ENCODE measurements at places on chromosomes 12 and 14.

DNA sequence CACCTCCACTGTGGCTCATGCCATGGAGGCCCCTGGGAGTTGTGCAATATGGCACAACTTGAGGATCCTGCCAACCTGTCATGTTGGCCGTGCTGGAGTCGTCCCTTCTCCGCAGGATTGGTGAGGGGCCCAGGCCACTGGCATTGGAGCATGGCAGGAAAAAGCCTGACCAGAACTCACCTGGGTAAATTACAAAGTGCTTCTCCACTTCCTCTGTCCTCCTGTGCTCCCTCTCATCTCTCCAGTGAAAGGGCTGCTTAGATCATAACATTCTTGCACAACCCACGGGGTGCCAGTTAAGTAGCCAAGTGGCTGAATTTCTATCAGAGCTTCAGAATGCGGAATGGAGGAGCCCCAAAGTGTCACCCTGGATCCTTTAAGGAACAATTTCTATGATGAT, 381.0 kb downstream of the DPF3 start:
- DNase-seq: no peak

GRCh38 chr12:5498076-5498475, 66.2 kb downstream of the NTF3 start:
- DNase-seq: no peak

- no peak for DNase-seq
These were observed 10.7 kb upstream of the SLC6A13 start for GRCh38 chr12:273382-273781.

DNA sequence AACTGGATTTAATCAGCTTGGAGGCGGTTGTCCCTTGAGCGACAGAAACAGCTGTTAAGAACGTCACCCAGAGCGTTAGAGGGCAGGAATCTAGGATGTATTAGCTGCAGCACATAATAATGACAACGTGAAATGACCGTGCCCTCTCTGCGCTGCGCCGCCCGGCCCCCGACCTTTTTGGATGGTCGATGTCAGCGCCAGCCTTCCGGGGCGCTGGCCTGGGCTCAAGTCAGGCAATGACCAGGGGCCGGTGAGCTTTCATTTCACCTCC, 427 bp upstream of the TMEM120B start:
- no peak for DNase-seq

- DNase-seq: no peak
These were observed 54.1 kb upstream of the GNG2 start for GRCh38 chr14:51806026-51807023.

DNA sequence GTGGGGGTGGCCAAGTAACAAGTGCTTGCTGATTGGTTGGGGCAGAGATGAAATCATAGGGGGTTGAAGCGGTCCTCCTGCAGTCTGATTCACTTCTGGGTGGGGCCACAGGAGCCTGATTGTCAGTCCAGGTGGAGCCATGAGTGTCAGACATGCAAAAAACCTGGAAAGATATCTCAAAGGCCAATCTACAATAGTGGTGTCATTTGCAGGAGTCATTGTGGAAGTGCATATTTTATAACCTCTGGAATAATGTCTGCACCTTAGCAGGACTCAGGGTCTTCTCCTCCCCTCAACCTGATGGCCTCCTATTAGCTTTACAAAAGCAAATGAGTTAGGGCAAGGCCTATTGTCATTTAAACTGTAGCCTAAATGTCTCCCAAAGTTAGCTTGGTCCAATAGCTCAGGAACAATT, 241.4 kb downstream of the NUAK1 start:
- no peak for DNase-seq

GRCh38 chr12:457676-458075, 2.1 kb upstream of the B4GALNT3 start:
- DNase-seq: no peak

GRCh38 chr14:63941023-63941422, 88.2 kb downstream of the SYNE2 start:
- no peak for DNase-seq

GRCh38 chr14:72270147-72270727, 338.0 kb downstream of the RGS6 start:
- no peak for DNase-seq

DNA sequence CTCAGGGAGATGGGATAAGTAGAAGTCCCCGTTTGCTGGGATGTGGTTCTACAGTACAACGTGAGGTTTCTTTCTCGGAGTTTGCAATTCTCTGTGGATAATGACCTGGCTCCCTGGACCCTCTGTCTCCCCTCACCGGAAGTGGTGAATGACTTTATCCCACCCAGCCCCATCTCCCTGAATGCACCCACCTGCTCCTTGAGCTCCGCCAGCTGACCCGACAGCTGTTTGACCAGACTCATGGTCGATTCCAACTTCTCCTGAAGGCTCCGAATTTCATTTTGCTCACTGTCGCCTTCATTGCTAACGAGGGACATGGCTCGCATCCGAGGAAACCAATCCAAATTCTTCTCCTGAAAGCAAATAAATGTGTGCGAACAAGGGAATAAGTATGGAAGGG, 144.6 kb downstream of the SSPN start:
- DNase-seq: no peak

DNA sequence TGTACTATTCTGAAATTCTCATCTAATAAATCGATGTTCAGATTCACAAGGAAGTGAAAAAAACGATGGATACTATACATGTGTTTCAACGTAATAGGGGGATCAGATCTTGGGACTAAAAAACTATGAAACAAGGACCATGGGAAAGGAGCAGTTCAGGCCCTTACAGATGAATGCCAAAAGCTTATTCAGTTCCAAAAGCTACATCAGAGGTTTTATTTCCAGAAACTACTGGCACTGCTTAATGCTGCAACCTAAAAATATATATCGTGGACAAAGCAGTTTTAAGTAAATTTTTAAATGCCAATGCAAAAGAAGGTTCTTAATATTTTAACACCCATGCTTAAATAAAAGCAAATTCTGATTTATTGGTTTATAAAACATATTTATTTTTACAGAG, 38.5 kb downstream of the LRIG3 start:
- DNase-seq: no peak

DNA sequence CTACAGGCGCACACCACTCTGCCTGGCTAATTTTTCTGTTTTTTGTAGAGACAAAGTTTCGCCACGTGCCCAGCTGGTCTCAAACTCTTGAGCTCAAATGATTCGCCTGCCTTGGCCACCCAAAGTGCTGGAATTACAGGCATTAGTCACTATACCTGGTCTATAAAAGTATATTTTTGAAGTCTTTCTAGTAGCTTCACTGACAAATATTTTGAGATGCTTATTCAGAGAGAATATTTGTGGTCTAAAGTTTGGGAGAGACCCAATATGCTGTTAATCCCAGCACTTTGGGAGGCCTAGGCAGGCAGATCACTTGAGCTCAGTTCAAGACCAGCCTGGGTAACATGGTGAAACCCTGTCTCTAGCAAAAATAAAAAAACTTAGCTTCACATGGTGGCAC, 22.0 kb upstream of the PPP1R12A start:
- no peak for DNase-seq

DNA sequence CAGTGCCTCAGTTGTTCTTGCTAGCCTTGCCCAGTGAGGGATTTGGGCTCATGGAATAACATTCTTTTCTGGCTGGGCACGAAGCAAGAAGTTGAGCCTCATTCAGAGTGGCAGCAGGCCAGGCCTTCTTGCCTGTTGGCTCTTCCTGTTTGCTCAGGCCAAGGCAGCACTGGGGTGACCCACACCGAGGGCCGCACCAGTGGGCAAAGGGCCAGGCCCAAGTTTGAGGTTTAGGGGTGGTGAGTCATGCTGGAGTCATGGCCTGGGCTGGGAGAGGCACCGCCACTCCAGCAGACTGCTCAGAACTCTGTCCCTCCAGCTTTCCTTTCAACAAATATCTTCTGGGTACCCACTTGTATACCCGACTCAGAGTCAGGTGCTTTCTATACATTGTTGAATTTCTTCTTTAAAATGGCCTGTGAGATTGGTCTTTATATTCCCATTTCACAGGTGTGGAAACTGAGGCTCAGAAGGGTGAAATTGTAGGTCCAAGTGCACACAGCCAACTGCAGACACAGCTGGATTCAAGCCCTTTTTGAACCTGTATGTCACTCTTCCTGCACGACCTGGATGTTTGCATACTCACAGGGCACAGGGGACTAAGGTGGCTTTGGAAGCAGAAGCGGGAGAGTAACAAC, 279.4 kb downstream of the FOXN3 start:
- DNase-seq: no peak

DNA sequence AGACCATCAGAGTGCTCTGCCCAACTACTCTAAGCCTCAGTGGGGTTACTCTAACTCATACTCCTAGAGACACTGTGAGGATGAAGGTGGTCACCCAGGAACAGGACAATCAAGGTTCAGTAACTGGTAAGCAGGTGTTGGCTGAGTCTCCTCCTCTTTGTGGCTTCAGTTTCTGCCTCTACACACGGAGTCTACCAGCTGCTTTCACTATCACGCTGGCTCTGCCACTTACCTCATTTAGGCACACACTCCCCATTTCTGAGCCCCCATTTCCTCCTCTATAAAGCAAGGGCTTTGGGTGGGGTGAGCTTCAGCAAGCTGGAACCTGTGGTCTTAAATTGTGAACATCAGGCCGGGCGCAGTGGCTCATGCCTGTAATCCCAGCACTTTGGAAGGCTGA, 7.3 kb upstream of the TCHP start:
- DNase-seq: no peak

DNA sequence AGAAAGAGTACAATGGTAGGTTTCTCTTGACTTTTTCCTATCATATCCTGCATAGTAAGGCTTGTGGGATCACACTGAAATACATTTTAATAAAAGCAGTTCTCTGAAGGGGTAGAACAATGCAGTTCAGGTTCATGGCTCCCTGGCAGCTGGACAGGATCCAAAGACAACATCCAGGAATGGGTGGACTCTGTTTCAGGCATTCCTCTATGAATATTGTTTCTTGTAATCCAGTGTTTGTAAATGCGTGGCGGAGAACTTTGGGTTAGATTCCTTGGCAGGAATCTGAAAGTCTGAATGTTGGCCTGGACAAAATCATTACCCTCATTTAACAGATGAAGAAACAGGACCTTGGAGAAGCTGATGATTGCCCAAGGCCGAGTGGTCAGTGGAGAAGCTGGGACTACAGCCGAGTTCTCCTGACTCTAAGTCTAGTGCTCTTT, 43.5 kb downstream of the SYNE2 start:
- no peak for DNase-seq

GRCh38 chr12:122749569-122750332, 2.9 kb upstream of the DENR start:
- no peak for DNase-seq

DNA sequence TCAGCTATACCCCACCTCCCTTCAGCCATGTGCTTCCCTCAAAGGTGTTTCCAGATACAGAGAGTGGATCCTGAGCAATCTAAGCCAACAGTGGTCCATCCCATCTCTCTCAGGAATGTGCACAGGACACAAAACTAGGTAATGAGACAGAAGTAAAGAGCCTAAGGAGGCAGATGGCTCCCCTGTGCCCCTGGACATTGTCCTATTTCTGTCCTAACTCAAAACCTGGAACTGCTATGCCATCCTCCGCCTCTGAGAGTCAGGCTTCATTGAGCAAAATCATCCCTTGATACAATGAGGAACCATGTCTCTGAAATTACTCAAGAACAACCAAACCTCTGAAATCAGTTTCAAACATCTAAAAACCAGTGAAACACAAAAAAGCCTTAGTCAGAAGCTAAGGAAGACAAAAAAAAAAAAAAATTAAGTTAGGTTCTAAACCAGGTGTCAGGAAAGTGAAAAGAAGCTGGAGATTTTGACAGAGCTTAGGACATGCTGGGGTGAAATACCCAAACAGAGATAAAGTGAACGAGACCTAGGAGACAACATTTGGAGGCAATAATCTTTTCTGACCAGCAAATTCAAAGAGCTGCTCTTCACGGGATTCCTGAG, 200.3 kb upstream of the PLEKHG7 start:
- DNase-seq: no peak

GRCh38 chr14:22159099-22159498, 429.9 kb downstream of the DAD1 start:
- DNase-seq: no peak

DNA sequence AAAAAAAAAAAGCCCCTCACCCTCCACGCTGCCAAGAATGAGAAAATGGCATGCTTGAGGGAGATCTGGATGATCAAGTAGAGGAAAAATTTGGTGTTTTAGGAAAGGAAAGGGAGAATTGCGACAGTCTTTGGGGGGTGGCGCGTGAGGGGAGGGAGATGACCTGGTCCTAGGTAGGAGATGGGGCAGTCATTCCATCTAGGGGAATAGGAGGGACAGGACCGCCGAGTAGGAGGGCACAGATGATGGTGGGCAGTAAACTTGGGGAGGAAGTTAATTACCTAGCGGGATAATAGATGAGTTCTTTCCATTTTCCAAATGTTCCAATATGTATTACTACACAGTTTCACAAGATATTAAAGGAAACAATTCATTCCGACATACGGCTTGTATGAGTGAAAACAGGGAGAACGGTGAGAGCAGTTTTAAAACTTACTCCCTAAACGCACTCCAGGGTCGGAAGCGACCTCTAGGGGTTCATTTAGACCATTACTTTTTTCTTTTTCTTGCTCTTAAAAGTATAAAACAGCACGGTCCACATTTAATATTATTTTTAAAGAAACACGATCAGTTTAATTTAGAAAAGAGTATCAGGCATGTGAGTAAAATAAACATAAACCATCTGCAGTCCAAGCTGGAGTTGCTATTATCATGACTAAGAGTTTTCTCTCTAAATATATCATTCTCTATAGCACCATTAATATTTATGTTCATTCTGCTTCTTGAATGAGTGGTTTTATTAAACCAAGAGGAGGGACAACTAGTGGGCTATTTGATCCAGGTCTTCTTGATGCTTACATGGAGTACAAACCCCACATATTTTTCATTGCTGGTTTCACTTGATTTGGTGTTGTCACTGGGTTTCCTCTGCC, 3.0 kb upstream of the FNTB start:
- DNase-seq: no peak

- no peak for DNase-seq
These were observed 156.5 kb upstream of the PLEKHG7 start for GRCh38 chr12:92546259-92546634.

GRCh38 chr12:54824402-54824801, 29.9 kb upstream of the MUCL1 start:
- DNase-seq: no peak

DNA sequence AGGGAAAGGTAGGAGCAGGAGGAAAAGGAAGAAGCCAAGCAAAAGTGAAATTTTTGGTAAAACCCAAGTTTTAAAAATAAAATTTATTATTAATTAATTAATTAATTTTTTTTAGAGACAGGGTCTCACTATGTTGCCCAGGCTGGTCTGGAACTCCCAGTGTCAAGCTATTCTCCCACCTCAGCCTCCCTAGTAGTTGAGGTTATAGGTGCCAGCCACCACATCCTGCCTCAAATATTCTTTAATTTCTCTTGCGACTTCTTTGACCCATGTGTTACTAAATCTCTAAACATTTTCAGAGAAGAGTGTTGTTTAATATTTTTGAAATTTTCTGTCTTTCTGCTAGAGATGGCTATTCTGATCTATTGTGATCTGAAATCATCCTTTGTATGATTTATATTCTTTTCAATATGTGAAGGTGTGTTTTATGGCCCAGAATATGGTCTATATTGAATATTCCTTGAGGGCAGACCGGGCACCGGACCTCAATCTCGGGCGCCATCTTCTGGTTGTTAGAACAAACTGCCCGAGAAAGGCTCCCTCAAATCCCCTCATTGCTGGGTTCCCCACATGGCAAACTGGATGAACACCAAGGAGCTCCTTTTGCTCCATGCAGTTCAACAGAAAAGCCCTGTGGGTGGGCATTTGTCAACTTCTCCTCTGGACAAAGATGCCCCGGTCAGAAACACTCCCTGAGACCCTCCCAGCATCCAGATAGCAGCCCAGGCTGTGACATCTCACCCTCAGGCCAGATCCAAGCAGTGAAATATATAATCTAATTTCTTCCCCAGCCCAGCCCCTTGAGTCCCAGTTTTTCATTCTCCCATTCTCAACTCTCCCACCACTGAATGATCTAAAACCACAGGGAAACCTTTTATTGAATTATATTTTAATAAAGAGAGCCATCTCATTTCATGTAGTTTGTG, 110.5 kb downstream of the ASCL4 start:
- no peak for DNase-seq
